ENCODE measurements at places on chromosomes 3 and 15.

DNA sequence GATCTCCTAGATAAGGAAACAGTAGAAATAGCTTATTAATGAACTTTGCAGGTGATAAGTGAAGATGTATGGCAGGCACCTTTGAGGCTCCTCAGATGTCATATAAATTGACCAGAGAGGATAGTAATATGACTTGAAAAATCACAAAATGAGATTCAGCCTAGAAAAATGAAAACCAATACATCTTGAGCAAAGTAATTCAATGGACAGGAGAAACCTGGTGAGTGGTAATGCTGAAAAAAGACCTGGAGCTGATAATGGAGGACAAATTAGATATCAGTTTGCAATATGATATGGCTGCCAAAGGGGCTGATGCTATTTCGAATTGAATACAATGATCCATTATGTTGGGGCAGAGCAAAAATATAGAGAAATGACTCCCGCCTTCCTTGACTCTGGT, 103.9 kb downstream of the LSAMP start:
- DNase-seq: no peak

GRCh38 chr3:154180836-154181691, 59.9 kb downstream of the ARHGEF26 start:
- peak; percentile 78 for DNase-seq

- DNase-seq: no peak
Measured at GRCh38 chr3:29181149-29181780, 99.6 kb upstream of the RBMS3 start.

- DNase-seq: no peak
Measured at GRCh38 chr15:78263907-78264303, 457 bp upstream of the DNAJA4 start.

DNA sequence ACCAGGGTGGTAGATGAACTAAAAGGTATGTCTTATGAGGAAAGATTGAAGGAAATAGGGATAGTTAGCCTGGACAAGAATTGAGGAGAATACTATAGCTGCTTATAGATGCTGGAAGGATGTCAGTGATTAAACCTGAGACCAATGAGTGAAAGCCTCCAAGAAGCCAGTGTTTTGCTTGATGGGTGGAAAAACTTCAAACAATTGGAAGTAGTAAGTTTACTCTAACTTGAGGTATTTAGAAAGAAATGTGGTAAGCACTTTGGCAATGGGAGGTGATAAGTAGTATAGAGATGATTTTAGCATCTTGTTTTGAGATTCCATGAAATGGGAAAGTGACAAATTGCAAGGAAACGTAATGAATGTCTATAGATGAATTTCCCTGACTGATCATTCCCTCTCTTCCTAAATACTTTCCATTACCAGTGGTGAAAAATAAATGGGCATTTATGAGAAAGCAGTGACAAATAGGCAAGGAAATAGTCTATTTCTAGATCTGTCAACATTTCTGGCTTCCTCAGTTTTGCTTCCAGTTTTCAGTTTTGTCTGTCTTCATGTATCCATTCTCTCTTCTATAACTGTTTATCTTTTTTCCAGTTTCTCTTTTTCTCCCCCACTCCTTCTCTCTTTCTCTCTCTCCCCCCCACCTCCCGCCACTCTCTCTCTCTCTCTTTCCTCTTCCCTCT, 19.2 kb downstream of the SLC15A2 start:
- no peak for DNase-seq

- DNase-seq: no peak
Measured at GRCh38 chr3:123032057-123032456, 4.5 kb upstream of the SEMA5B start.

DNA sequence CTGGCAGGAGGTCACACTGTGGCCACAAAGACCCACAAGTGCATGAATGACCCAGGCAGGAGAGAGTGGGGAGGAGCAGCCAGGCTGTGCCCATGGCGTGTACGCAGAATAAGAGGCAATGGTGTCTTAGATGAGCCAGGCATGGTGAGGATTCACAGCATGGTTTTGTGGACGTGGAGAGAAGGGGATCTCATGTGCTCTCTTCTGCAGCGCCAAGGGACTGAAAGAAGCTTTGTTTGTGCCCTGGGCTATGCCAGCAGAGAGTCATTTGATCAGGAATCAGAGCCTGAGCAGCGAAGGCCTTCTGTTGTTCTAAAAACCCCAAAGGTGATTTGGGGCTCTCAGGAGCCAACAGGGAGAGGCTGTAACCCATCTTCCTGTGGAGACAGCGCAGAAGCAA, 18.7 kb upstream of the RPP14 start:
- DNase-seq: no peak

GRCh38 chr3:151976211-151977050, 103.0 kb downstream of the SUCNR1 start:
- DNase-seq: peak; percentile 16

GRCh38 chr3:173912126-173912525, 514.6 kb downstream of the NLGN1 start:
- DNase-seq: no peak

DNA sequence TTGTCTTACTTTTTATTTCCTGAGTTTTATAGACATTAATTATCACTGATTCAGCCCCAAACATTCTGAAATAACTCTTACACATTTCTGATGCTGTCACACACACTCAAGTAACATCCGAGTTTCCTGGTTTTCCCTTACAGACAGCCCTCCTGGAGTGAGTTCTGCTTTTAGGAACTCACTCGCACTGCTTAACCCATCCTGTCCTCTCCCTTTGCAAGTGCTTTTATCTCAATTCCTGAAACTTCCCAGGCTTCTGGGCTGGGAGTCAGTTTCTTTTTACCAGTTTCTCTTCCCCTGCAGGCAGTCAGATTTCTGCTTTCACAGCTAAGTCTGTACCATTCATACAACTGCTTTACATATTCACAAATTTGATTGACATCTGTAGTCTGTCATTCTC, 15.6 kb upstream of the SH3GL3 start:
- no peak for DNase-seq

DNA sequence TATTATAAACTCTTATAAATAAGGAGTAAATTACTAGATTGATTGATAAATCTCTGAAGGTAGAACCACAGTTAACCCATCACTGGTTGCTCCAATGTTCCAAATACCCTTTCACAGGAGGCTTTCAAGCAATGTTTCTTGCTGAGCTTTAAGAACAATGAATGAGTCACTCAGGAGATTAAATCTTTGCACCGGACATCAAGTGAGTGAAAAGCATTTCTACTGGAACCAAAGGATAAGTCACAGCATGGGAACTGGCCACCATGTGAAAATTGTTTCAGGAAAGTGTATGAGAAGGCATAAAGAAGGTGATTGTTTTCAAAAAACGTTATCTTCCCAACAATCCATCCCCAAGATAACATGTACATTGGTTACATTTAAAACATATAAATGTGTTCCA, 90.6 kb downstream of the CNTN3 start:
- no peak for DNase-seq

DNA sequence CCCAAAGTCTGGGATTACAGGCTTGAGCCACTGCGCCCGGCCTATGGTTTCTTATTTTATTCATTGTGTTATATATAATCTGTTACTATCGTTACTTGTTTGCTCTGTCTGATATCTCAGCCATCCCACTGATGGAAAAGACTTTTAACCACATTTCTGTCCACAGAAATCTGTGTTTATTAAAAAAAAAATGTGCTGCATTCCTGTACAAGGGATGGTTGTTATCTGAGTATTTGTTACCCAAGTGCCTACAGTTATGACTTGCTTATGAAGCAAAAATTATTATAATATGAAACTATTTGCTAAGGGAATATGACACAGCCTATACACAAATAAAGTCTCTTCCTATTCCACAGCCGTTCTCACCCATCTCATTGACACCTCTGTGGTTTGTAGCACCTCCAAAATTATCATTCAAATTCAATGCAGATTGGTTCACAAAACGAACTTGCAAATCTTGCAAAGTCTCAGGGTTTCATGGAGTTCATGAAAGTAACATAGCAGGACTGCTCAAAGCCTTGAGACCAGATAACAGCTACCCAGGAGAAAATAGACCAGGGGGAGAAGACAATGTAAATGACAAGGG, 47.4 kb upstream of the UBE2E1 start:
- no peak for DNase-seq

- DNase-seq: peak; percentile 73
Measured at GRCh38 chr3:107753494-107753893, 230.7 kb downstream of the BBX start.

- no peak for DNase-seq
Measured at GRCh38 chr3:152056481-152056880, 183.0 kb downstream of the SUCNR1 start.

DNA sequence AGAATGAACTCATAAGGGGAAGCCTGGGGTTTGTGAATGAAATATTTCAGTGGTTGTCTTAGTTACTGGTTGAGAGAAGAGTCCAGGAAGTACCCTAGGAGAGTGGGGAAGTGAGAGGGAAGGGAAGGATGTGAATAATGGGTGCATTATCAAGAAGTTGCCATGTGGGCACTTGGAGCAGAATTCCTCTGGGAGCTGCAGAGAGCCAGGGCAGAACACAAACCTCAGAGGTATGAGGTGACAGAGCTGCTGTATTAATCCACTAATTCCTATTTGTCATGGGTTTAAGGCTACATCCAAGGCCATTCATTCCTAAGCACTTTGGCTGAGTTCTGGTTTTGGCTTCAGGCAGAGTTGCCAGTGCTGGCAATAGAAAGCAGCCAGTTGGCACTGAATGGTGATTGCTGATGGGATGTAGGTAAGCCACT, 29.0 kb downstream of the NDUFB4 start:
- DNase-seq: no peak

DNA sequence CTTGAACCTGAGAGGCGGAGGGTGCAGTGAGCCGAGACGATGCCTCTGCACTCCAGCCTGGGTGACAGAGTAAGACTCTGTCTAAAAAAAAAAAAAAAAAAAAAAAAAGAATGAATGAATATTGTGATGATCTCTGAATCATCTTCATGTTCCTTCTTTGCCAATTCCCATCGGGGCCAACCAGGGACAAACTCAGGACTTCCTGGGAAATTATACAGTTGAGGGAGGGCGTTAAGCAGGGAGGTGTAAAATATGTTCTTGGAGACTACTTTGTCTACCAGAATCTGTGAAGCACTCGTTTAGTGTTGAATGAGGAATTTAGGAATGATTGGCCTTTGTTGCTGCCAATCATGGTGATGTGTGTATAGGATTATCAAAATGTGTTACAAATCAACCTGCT, 210.6 kb downstream of the PTPRG start:
- DNase-seq: no peak

GRCh38 chr3:120816728-120817127, 74.2 kb downstream of the GTF2E1 start:
- peak; percentile 8 for DNase-seq

- DNase-seq: no peak
Measured at GRCh38 chr15:79003896-79004295, 59.0 kb upstream of the CTSH start.

Data from eye (tissue), 1 donor.